Posterior vena cava (tissue), 2 donors: ENCODE measurements at places on chromosomes 6 and 20. TPM values are rescaled to one million over a fixed set of nuclear protein-coding genes. Genes with fewer than 3 reads are reported as not detected.

The DDO gene
- total RNA-seq: 1.9 TPM

The SMLR1 gene
- not detected for total RNA-seq

The C6orf52 gene
- not detected for total RNA-seq

The PGC gene
- total RNA-seq: not detected

The MMP24OS gene
- 54.6 TPM for total RNA-seq

- DNase-seq: peak; percentile 85
These were observed 38.9 kb downstream of the OR2B2 start for GRCh38 chr6:27873021-27873940.

- DNase-seq: no peak
These were observed 50.8 kb upstream of the MYLIP start for GRCh38 chr6:16078064-16078463.

GRCh38 chr6:116866281-116866871 lies 10.7 kb upstream of the RFX6 start:
- DNase-seq: no peak

DNA sequence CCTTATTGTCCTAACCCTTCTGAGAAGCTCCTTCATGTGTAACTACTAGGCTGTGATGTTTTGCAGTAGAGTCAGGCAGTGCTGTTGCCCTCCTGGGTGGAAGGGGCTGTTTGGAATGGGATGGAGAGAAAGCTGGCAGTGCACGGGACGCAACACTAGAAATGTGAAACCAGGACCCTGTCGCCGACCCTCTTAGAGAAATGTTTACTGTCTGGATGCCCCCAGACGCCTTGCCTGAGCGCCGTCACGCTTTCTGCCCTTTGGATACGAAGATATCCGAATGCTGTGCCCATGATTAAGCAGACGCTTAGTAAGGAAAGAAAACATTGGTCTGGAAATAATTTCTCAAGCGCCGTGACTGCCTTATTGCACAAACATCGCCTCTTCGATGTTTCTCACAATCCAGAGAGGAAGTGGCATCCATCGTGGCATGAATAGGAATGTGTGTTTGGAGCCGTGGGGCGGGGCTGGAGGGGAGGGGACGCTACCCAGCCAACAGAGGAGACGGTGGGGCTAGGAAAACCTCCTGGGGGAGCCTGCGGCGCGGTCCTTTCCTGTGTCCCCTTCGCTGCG lies 661 bp upstream of the PPP1R14C start:
- DNase-seq: no peak

DNA sequence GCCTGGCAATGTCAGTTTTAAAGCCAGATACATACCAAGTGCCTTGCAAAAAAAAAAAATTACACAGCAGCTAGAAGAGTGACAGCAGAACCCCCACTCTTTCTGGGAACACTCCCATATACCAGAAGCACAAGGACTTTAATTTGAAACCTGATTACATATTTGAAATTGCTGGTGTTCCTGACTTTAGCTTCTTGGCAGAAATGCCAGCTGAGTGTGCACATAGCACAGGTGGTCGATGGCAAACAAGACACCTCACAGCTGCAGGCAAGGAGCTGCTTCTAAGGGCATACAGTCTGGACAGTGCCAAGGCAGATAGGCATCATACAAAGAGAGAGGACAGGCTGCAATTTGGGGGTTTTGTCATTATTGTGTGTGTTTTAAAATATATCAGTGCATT lies 150.7 kb upstream of the SGK1 start:
- no peak for DNase-seq

DNA sequence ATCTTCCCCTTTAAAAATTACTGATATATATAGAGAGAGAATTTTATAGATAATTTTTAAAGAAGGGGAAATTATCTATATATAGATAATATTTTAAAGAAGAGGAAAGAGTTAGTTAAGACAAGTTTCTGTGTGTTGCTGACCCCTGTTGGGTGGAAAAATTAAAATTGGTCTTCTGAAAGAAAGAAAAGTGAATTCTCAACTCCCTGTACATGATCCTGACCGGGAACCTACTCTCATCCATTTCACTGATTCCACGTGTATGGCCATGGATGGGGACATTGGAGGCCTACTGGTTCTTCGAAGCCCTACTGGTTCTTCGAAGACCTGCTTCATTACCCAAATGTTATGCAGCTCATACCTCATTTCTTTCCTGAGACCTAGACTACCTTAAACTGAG lies 53.0 kb upstream of the TCF21 start:
- no peak for DNase-seq

DNA sequence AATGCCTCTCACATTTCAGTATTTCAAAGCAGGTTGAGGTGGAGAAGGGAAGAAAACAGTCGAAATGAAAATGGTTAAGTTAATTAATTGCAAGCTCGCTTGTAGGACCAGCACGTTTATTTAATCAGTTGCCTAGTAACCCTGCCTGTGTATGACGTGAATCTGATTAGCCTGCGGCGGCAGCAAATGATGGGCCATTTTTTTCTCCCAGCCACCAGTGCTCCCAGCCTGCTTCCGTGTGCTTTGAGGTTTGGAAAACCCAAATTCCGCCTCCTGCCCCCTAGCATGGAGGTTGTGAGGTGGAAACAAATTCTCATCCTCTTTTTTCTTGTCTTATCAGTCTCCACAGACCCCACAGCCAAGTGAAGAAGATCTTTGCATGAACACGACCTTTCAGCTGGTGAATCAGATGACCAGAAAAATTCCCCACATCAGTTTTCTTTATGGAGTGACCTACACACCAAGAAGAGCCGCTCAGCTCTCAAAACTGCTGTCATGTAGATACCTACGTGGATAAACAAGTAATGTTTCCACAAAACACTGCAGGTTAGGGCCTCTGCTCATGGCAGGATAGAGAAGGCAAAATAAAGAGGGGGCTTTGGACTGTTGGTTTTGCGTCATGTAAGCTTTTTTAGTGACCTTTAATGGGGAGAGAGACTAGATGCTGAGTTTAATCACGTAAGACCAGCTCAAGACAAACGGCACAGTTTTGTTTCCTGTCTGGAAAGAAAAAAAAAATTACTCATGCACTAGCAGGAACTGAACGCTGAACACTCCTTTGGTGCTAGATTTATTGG lies 572.9 kb upstream of the NOX3 start:
- no peak for DNase-seq

GRCh38 chr6:168417679-168418557 lies 23.1 kb upstream of the SMOC2 start:
- no peak for DNase-seq
